ENCODE measurements at places on chromosomes 1 and 21.

- DNase-seq: no peak
Observed at GRCh38 chr1:37399830-37400464, 74.4 kb upstream of the ZC3H12A start.

DNA sequence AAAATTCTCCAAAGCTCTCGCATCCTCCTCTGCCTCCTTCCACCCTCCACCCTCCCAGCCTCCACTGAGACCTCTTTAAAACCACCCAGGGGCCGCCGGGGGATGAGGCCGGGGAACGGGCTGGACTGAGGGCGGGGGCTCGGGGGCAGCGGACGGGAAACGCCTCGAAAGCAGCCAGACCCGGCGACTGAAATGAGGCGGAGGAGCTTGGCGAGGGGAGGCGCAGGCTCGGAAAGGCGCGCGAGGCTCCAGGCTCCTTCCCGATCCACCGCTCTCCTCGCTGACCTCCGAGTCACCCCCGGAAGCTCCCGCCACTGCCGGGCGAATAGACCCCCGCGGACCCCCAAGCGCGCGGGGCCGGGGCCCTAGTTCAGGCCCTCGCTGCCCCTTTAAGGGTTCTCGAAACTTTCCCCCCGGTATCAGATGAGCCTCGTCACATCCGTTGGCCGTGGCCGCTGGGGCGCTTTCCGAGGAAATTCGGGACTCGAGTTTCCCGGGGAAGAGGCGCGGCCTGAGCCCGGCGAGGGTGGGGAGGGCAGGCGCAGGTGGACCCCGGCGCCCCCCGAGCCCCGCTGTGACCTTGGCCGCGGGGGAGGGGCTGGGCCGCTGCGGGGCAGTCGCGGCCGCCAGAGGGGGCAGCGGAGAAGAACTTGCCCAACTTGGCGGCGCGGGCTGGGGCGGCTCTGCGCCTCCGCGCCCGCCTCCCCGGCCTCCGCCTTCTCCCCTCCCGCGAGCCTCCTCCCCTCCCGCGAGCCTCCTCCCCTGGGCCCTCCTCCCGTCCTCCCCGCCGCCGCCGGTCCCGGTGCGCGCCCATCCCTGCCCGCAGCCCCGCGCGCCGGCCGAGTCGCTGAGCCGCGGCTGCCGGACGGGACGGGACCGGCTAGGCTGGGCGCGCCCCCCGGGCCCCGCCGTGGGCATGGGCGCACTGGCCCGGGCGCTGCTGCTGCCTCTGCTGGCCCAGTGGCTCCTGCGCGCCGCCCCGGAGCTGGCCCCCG is at the start of gene BACE2:
BACE2 (plus strand) TSS at position 813 of the 995 bp plus-strand sequence; CDS start at position 917, 104 bp downstream.
- DNase-seq: peak; percentile 38

GRCh38 chr1:53449693-53450092 is 9.5 kb upstream of the DMRTB1 start:
- DNase-seq: no peak

DNA sequence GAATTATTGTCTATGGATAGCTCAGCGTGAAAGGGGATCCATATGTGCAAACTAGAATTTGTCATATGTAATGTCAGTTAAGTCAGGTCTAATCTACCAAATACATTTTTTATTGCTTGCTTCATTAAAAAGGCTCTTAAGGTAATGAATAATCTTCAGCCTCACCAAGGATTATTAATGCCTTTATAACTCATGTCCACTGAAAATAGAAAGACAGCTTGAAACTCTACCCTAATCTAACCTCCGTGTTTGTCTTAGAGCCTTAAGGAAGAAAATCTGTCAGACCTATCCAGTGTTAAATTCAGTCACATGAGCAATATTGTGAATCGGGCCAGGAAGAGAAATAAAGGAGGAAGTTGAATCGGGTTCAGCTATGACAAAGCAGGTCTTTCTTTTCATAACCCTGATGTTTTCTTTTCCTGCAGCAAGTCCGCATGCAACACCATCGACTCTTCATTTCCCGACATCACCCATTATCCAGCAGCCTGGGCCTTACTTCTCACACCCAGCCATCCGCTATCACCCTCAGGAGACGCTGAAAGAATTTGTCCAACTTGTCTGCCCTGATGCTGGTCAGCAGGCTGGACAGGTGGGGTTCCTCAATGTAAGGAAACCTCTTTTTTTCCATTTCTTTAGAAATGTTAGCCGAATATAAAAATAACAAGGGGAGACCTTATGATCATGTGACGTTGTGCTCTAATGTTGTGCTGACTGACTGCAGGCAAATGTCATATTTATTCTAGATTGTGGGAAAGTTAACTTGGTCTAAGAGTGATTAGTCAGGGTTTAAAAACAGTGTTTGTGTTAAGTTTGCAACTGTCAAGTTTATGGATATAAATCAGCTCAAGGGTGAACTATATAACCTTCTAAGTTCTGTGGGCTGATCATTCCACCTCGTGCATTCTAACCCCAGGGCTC is 321.0 kb downstream of the TM2D1 start:
- DNase-seq: no peak

- DNase-seq: peak; percentile 16
Observed at GRCh38 chr1:22142315-22143064, 407 bp downstream of the WNT4 start.

DNA sequence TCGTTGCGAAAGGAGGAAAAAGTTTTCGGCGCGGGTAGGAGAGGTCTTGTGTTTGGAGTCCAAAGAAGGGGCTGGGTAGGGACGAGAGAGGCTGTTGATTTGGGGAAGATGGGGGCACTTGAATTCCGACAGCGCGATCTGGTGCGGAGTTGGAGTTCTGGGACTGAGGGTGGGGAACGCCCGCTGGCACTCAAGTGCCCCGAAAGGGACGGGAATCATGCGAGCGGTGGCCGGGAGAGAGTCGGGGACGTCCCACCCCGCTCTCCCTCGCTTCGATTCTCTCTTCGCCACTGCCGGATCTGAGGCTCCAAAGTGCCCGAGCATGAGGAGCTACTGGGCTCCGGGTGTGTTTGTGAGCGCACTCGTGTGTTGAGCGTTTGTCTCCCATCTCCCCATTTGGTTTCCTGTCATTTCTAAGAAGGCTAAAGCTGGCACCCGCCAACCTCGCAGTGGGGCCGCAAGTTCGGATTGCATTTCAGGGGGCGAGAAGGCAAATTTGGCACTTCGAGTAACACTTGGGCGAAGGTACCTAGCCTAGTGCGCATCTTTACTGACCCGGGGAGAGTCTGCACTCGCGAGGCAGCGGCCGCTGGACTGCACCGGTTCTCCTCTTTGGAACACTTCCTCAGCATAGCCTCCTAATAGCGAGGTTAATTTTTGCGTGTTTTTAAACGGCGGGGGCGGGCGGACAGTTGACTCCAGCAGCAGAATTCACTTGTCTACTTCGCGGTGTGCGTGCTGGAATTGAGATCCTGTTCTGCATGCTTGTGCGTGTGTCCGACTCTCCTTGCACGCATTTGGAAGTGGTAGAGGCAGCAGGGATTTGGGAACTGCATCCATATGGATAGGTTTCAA is 1.2 kb downstream of the CHRM3 start:
- no peak for DNase-seq

All from NCI-H1930 (cell line).